Iris pigment epithelial cell (primary cell): ENCODE measurements at places on chromosomes 4 and X.

DNA sequence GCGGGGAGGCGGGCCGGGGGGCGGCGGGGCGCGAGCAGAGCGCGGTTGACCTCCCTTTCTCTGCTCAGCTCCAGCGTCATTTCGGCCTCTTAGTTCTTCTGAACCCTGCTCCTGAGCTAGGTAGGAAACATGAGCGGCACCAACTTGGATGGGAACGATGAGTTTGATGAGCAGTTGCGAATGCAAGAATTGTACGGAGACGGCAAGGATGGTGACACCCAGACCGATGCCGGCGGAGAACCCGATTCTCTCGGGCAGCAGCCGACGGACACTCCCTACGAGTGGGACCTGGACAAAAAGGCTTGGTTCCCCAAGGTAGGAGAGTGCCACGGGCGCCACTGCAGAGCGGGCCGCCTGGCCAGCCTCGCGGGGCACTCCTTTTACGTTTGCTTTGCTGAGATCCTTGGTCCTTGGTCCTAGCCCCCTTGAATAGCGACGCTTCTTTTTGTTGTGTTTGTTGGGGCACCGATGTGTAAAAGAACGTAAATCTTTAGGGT is at the start of gene HTATSF1:
TSS of gene HTATSF1 (plus strand) at position 37 of the 497 bp plus-strand sequence. CDS start at position 130, 93 bp downstream.
- no peak for DNase-seq

DNA sequence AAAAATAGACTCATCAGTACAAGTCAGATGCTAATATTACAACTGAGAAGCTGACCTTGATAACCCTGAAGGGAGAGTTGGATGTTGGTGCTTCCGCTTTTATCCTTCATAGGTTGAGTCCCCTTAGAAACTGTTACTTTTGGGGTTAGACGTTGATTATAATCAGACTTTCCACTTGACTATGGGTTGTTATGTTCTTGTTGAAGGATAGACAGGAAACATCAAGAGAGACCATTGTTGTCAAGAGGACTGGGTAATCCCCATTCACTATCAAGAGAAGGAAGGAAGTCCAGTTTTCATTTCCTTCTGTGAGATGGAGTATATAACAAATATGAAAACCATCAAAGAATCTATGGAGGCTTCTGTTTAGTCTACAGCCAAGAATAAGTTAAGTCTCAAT is 229.9 kb upstream of the AFF2 start:
- DNase-seq: no peak

GRCh38 chrX:100407784-100408712 is 2.0 kb downstream of the PCDH19 start:
- no peak for DNase-seq

DNA sequence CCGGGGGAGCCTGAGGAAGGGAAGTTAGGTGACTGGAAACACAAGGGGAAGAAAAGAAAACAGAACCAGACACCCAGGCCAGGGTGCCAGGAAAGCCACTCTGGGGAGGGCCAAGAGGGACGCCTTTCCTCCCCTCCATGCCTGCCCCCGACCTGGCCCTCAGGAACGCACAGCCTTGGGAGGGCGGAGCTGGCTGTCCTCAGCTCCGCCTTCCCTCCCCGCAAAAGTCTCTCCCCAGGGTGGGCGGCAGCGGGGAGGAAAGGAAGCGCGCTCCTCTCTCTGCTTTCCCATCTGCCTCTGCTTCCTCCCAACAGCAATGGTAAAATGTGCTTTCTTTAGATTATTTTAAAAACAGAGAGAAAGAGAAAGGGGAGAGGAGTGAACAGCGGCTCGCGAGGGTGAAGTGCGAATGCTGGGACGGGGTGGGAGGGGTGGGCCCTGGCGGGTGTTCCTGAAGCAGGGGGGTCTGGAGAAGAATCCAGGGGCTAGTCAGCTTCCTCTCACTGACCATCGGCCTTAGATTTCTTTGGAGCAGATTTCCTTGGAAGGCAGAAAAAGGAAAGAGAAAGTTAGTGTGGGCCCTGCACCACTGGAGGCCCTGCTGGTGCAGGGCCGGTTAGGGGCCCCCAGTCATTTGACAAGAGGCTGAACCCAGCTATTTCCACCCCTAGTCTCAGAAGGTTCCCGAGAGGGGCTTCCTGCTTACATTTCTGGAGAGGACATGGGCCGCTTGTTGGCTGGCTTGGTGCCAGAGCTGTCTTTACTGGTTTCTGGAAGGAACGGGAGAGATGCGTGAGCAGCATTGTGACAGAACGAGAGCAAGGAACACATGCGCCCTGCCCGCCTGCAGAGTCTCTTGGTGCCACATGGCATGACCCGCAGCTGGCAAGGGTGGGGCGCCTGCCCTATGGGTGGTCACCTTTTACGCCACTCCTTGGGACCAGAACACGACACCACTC is 4.7 kb upstream of the RENBP start:
- no peak for DNase-seq

GRCh38 chr4:184313058-184313581 is 95.4 kb upstream of the ENPP6 start:
- no peak for DNase-seq

DNA sequence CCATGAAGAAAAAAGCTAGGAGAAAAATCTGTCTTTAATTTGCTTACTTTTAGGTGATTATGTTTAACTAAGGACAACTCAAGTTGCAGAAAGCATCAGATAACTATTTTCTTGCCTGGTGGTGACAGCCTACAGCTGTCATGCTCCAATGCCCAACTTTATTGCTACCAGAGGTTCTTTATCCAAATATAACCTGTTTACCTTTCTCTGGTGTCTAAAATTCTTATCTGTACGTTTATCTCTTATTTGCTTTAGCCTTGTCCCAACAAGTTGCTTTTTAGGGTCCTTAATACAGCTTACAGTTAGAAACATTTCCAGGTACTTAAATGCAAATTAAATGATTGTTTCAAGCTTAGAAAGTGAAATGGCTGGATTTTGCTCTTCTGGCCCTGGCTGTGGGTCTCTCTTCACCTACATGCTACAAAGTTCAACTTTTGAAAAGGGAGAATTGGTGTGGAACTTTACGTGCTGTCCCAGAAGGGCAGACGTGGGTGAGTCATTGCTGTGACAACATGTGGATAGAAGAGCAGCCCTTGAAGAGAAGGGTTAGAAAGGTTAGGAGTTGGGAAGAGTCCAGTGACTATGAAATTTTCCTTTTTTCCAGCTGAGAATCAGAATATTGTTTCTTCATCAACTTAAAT is 60.7 kb downstream of the HPGD start:
- peak; percentile 12 for DNase-seq

DNA sequence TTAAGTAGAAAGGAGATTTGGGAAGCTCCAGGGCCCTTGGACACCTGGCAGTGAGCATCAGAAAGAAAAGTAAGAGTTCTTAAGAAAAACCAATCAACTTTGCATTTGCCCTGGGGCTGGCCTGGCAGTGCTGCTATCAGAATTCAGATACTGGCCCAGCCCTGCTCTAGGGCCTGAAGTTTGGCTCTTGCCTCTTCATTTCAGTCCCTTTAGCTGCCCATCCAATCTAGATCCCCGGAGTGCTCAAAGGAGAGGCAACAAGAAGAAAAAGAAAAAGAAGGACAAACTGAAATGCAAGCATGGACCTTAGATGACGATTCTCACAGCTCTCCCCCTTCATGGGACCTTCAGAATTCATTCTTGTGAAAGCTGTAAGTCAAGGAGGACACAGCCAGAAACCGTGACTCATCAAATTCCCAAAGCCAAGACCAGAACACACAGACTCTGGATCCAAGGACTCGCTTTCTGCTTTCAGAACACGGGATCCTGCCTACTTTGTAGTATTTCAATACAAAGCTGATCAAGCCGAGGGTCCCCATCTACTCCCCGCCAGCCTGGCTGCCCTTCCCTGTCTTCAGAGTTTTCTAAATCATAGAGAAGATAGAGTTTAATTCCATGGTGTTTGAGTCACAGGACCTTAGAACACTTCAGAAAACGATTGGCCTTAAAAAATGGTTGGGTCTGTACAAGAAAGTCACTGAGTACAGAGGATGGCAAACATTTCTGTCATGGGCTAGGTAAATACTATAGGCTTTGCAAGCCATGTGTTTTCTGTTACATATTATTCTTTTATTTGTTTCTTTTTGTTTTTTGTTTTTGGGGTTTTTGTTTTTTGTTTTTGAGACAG is 103.7 kb downstream of the RBM47 start:
- DNase-seq: peak; percentile 94

GRCh38 chr4:25928379-25929297 is 14.6 kb downstream of the SMIM20 start:
- peak; percentile 70 for DNase-seq

DNA sequence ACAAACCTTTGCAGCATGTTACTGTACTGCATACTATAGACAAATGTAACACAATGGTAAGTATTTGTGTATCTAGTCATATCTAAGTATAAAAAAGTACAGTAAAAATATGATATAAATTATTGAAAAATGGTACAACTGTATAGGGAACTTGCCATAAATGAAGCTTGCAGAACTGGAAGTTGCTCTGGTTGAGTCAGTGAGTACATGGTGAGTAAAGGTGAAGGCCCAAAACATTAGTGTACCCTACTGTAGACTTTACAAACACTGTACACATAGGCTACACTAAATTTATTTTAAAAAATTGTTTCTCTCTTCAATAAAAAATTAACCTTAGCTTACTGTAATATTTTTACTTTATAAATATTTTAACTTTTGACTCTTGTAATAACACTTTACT is 25.8 kb downstream of the SPIN3 start:
- no peak for DNase-seq

- DNase-seq: no peak
Observed at GRCh38 chrX:145848448-145848847, 30.8 kb downstream of the SLITRK2 start.

GRCh38 chr4:1720163-1720983 is 750 bp downstream of the TMEM129 start:
- DNase-seq: peak; percentile 77

- DNase-seq: no peak
Observed at GRCh38 chr4:155032521-155033229, 175.8 kb upstream of the NPY2R start.

GRCh38 chr4:122341886-122342285 is 36.9 kb upstream of the ADAD1 start:
- peak; percentile 93 for DNase-seq

DNA sequence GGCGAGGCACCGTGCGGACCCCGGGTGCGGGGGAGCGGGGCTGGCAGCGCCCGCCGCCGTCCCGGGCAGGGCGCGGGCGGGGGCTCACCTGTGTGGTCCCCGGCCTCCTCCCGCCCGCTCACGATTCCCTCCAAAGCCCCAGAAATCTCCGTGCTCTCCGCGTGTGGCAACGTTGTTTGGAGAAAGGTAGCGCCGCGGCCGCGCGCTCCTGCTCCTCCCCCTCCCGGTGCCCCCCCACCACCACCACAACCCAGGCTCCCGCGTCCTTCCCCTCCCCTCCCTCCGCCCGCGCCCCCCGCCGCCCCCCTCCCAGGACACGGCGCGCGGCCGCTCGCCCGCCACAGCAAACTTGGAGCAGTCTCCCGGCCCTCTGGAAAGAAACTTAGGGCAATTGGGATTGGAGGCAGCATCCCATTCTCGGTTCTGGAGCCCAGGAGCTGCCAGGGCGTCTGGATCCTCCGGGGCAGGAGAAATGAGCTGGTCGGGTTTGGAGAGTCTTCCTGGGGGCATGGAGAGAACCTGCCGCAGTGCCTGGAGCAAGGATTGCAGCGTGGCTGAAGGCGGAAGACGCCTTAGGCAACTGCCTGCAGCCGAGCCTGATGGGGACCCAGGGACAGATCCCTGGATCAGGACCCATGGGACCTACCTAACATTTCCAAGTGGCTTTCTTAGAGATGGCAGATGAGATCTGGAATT is 855 bp downstream of the KLF3 start:
- DNase-seq: peak; percentile 59

DNA sequence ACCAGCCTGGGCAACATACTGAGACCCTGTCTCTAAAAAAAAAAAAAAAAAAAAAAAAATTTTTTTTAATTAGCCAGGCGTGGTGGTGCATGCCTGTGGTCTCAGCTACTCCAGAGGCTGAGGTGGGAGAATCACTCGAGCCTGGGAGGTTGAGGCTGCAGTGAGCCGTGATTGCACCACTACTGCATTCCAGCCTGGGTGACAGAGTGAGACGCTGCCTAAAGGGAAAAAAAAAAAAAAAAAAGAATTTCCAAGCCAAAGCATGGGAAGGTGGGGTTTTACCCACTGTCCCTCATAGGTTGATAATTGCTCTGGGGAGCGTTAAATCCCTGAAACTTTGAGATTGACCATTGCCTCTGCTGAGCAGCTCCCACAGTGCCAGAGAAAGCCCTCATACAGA is 427.5 kb downstream of the BCOR start:
- DNase-seq: peak; percentile 25

GRCh38 chr4:61817071-61817470 is 616.9 kb downstream of the ADGRL3 start:
- DNase-seq: no peak

DNA sequence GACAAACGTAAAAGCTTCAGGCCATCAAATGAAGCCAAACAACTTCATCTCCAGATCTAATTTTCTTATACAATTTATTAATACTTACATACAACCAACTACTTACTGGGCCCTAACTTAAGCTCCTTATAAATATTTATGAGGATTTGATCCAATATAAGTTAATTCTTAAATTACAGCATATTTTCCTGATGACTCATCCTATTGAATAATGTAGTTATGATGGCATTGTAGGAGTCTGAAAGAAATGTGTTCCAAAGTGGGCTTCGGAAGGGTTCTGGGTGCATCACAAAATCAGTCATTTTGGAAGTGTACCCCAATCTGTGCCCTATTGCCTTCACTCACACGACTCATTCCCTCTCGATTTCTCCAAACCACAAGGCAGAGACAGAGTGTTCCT is 455.1 kb upstream of the CTSO start:
- DNase-seq: no peak

DNA sequence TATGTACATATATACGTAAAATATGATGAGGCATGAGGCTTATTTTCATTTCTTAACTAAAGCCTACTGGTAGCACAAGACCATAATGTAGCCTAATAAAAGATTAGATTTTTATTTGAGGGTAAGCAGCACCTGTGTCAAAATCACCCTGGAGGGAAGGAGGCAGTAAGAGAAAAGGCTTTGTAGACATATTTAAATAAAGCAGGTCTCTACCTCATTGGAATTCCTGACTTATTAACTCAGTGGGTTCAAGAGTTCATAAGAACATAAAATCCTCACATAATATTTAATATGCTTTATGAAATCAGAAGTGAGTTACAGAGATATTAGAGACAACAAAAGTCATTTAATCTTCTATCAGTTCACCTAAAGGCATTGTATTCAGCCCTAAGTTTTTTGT is 261.6 kb upstream of the ANKRD50 start:
- peak; percentile 61 for DNase-seq

GRCh38 chr4:71262161-71262560 is 76.7 kb upstream of the SLC4A4 start:
- DNase-seq: no peak

GRCh38 chr4:140556372-140557085 is 12.2 kb downstream of the UCP1 start:
- DNase-seq: no peak

GRCh38 chr4:74920704-74921103 is 12.2 kb upstream of the PARM1 start:
- DNase-seq: no peak

GRCh38 chrX:41019041-41019392 is 66.2 kb upstream of the USP9X start:
- DNase-seq: no peak

GRCh38 chr4:36322921-36323354 is 41.5 kb downstream of the DTHD1 start:
- no peak for DNase-seq
